ENCODE measurements at places on chromosomes 16 and 17. TPM values are rescaled to one million over a fixed set of nuclear protein-coding genes. Genes with fewer than 3 reads are reported as not detected.

GRCh38 chr17:9928601-9929333, 23.7 kb upstream of the RCVRN start:
- no peak for DNase-seq

DNA sequence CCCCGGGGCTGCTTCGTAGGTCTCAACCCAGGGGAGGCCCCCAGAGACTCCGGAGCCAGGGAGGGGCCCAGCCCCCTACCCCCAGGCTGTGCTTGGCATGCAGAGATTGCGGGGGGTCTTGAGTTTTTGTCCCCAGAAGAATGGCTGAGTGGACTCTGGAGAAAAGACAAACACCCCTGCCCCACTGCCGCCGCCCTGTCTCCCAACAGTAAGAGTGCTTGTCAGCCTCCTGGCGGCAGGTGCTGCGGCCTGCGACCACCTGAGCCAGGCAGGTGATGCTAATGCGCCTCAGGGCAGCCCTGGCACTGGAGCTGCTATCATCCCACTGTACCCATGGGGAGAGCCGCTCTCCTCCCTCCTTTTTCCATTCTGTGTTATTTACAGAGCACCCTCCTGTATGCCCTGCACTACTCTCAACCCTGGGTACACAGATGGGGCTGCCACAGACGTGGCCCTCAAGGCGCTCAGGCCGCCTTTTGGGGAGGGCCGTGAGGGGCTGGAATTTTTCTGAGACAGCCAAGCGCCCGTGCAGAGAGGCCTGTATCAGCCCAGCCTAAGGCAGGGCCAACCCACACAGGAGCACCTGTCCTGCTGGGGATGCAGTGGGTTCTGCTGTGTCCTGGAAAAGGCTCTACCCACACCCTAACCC, 2.6 kb upstream of the IL17C start:
- no peak for DNase-seq

DNA sequence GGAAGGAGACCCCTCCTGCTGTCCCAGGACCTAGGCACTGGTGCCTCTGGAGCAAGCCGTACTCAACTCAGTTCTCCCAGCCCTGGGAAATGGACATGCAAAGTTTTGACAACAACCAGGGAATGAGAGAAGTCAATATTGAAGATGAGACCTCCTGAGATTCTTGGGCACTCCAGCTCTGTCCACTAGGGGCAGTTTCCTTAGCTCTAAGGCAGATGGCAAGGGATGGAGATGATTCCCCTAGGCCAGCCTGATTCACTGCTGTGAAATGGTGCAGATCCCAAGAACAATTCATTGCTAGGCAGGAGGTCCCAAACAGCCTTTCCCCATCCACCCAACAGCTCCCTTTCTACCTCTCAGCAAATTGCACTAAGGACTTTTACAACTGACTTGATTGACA, 20.5 kb upstream of the SDR42E2 start:
- no peak for DNase-seq

- DNase-seq, result no peak
Measured at GRCh38 chr17:63277629-63278028, 168.5 kb downstream of the CYB561 start.

- peak; percentile 60 for DNase-seq
Measured at GRCh38 chr16:81696961-81697615, 82.0 kb upstream of the PLCG2 start.

DNA sequence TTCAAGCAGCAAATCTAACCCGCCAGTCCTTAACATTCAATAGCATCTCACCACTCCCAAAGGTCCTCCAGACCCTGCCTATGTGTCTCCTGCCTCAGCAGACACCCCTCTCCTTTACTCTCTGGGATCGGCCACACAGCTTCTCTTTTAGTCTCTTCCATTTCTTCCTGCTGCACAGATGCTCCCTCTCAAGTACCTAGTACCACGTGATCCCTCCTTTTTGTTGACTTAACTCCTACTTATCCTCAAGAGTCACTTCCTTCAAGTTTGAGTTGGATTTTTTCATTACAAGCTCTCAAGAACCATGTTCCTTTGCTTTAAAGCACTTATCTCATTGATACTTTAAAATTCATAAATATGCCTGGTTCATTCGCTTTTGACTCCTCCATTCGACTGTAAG, 24.9 kb downstream of the AMFR start:
- no peak for DNase-seq

The CCL5 gene
- 4.2 TPM for total RNA-seq

The GLIS2 gene
- 16.6 TPM for total RNA-seq

The DNAAF8 gene
- 0.30 TPM for total RNA-seq

The PDILT gene
- total RNA-seq, result not detected
